Panc1 (cell line): ENCODE measurements at places on chromosomes 7 and 10.

DNA sequence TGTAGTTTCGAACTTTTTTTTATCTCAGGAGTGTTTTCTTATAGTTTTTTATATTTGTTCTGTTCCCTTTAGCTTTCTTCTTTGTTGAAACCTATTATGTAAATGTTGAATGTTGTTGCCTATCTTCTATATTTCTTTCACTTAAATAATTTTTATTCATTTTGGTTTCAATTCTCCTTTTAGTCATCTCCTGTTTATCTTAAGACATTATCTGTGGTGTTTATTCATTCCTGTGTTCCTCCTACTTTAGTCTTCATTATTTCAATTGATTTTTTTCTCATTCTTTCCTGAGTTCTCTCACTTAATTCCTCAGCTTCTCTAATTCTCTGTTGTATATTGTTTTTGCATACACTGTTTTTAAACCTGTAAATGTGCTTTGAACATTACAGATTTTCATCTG is 64.1 kb downstream of the XPNPEP1 start:
- H3K27ac ChIP-seq = no peak overlapping the region
- no peaks in the 10 kb centered on the region for H3K4me1 ChIP-seq
- H3K27me3 ChIP-seq = no peaks in the 10 kb centered on the region
- no peaks in the 10 kb centered on the region for H3K36me3 ChIP-seq

DNA sequence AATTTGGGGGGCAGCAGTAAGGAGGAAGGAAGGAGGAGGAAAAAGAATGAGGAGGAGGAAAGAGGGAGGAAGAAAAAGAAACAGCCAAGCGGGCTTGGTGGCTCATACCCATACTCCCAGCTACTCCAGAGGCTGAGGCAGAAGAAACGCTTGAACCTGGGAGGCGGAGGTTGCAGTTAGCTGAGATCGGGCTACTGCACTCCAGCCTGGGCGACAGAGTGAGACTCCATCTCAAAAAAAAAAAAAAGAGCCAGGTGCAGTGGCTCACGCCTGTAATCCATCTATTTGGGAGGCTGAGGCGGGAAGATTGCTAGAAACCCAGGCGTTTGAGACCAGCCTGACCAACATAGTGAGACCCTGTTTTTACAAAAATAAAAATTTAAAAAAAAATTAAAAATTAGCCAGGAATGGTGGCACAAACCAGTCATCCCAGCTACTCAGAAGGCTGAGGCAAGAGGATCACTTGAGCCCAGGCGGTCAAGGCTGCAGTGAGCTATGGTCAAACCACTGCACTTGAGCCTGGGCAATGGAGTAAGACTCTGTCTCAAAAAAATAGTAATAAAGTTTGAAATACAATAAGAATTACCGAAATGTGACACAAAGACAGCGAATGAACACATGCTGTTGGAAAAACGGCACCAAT is 14.1 kb upstream of the CRCP start:
- peak overlapping the region; percentile 48 for H3K4me3 ChIP-seq
- H3K27ac ChIP-seq = peak overlapping the region; percentile 98
- H3K4me1 ChIP-seq = no peaks in the 10 kb centered on the region; the same call in 1 of the 2 replicates
- DNase-seq = no peak

GRCh38 chr10:111578076-111578475 is 501.2 kb downstream of the ADRA2A start:
- H3K27ac ChIP-seq = no peak overlapping the region
- no peaks in the 10 kb centered on the region for H3K4me1 ChIP-seq
- H3K36me3 ChIP-seq = no peaks in the 10 kb centered on the region
- no peaks in the 10 kb centered on the region for H3K27me3 ChIP-seq
- no peak overlapping the region for H3K4me3 ChIP-seq

DNA sequence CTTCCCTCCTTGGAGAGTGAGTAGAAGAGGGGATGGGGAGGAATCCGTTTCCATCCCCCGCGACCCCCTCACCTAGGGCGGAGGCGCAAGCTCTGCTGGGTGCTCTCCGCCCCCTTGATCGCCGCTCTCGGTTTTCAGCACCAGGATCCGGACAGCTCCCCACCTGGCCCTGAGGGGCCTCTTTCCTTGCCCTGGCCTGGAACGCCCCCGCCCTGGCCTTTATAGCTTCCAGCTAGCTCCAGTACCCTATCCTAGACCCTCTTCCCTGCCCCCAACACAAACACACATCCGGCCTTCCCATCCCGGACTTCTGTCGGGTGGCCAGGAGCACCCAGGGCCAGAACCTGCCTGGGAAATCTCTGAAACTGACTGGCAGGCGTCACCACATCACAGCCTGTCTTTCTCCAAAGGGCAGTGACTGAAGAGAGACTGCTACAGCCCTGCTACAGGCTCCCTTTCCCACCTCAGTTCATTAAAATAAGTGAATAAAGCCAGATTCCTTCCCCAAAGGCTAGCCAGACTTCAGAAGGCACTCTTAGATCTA is 72.3 kb upstream of the LEP start:
- H3K27ac ChIP-seq = no peak overlapping the region
- H3K27me3 ChIP-seq = peaks cover 12% of the 10 kb centered on the region; the same call in 1 of the 2 replicates
- DNase-seq = no peak
- 0 out of 2 replicates have a peak, but pooled peaks cover 2% of the 10 kb centered on the region for H3K4me1 ChIP-seq

- no peak overlapping the region for H3K4me3 ChIP-seq
- H3K4me1 ChIP-seq = no peaks in the 10 kb centered on the region
- no peaks in the 10 kb centered on the region for H3K27me3 ChIP-seq
- peaks cover 3% of the 10 kb centered on the region; the same call in 1 of the 2 replicates for H3K36me3 ChIP-seq
Measured at GRCh38 chr10:126977216-126977615, 72.0 kb downstream of the DOCK1 start.

GRCh38 chr7:151927011-151927410 is 29.2 kb upstream of the GALNTL5 start:
- no peaks in the 10 kb centered on the region for H3K36me3 ChIP-seq
- no peak overlapping the region for H3K4me3 ChIP-seq

DNA sequence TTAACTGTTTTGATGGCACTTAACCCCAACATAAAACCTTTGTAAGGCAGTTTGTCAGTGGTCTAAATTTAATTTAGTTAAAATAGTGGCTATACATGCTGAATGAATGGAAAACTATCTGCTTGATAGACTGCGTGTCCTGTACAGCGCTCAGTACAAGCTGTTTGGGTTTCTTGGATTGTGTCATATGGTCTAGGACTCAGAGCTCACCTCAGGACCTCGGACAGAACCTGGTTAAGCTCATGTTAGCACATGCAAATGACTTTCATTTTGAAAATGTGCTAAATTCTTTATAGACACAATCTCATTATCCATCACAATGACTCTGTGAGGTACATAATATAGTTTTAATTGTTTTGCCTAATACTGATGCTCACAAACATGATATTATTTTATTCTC is 55.7 kb upstream of the RELN start:
- H3K4me1 ChIP-seq = no peaks in the 10 kb centered on the region
- no peak overlapping the region for H3K4me3 ChIP-seq
- no peak for DNase-seq

- H3K4me3 ChIP-seq = no peak overlapping the region
- no peaks in the 10 kb centered on the region for H3K4me1 ChIP-seq
- peaks cover 7% of the 10 kb centered on the region; the same call in 1 of the 2 replicates for H3K27me3 ChIP-seq
- no peak for DNase-seq
- H3K27ac ChIP-seq = no peak overlapping the region
Measured at GRCh38 chr10:113415246-113415645, 137.6 kb upstream of the HABP2 start.

GRCh38 chr7:106421181-106421762 is 136.5 kb upstream of the NAMPT start:
- no peaks in the 10 kb centered on the region for H3K27me3 ChIP-seq
- H3K27ac ChIP-seq = no peak overlapping the region
- 0 out of 2 replicates have a peak, but pooled peaks cover 4% of the 10 kb centered on the region for H3K4me1 ChIP-seq
- H3K36me3 ChIP-seq = no peaks in the 10 kb centered on the region
- H3K4me3 ChIP-seq = no peak overlapping the region

- DNase-seq = no peak
- H3K36me3 ChIP-seq = no peaks in the 10 kb centered on the region
- H3K27ac ChIP-seq = no peak overlapping the region
- H3K4me3 ChIP-seq = no peak overlapping the region
- no peaks in the 10 kb centered on the region for H3K4me1 ChIP-seq
Measured at GRCh38 chr7:121433775-121434174, 37.7 kb upstream of the FAM3C start.

DNA sequence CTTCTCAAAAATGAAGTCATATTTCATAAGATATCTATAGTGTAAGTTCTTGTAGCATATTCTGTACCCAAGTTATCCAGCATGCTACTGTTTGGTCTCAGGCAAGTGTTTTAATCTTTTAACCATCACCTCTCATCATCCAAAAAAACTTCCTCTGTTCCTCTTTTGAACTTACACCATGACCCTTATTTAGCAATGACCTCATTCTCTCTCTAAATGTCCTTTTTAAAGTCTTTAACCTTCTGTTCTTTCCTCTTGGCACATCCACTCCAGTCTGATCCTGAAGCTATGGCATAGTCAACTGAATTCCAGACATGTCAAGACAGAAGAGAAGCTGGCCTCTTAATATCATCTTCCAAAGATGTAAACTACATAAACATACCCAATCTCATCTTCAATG is 26.2 kb downstream of the PPP3CB start:
- no peaks in the 10 kb centered on the region for H3K27me3 ChIP-seq
- no peak for DNase-seq
- no peak overlapping the region for H3K4me3 ChIP-seq
- no peaks in the 10 kb centered on the region for H3K4me1 ChIP-seq

DNA sequence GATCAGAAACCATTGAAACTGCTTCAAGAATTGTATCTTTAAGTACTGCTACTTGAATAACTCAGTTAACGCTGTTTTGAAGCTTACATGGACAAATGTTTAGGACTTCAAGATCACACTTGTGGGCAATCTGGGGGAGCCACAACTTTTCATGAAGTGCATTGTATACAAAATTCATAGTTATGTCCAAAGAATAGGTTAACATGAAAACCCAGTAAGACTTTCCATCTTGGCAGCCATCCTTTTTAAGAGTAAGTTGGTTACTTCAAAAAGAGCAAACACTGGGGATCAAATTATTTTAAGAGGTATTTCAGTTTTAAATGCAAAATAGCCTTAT is 14.7 kb downstream of the HNRNPA2B1 start:
- H3K4me3 ChIP-seq = no peak overlapping the region
- DNase-seq = no peak
- no peaks in the 10 kb centered on the region for H3K27me3 ChIP-seq
- H3K4me1 ChIP-seq = peaks cover 78% of the 10 kb centered on the region
- H3K27ac ChIP-seq = no peak overlapping the region; the same call in 1 of the 2 replicates

- no peaks in the 10 kb centered on the region for H3K27me3 ChIP-seq
- H3K27ac ChIP-seq = no peak overlapping the region
- no peak overlapping the region for H3K4me3 ChIP-seq
- no peaks in the 10 kb centered on the region; the same call in 1 of the 2 replicates for H3K36me3 ChIP-seq
- H3K4me1 ChIP-seq = no peaks in the 10 kb centered on the region
Measured at GRCh38 chr10:131964298-131964697, 17.4 kb downstream of the BNIP3 start.

DNA sequence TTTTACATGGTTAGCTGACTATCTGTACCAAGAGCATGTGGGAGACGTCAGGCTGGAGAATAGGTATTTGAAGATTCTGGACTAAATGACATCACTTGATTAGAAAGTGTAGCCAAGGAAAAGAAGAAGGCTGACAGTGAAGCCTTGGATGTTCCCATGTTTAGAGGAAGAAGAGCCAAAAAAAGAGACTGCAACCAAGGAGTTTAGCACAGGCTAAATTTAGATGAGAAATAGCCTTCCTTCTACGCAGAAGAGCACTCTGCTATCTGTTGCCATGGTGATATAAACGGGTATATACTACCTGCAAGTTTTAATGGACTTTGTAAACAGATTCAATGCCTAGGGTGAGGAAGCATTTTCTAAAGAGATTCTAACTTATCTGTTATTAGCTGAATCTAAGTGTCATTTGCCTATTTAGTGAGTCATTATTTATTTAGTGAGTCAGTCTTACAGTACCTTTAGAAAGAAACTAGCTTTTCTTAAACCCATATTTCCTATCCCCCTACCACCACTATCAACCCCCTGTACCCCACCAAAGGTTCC is 69.8 kb downstream of the CDK6 start:
- H3K4me3 ChIP-seq = no peak overlapping the region
- H3K36me3 ChIP-seq = peaks cover 5% of the 10 kb centered on the region
- peaks cover 53% of the 10 kb centered on the region for H3K4me1 ChIP-seq
- peak overlapping the region; percentile 74 for H3K27ac ChIP-seq
- no peak for DNase-seq
- no peaks in the 10 kb centered on the region for H3K27me3 ChIP-seq

DNA sequence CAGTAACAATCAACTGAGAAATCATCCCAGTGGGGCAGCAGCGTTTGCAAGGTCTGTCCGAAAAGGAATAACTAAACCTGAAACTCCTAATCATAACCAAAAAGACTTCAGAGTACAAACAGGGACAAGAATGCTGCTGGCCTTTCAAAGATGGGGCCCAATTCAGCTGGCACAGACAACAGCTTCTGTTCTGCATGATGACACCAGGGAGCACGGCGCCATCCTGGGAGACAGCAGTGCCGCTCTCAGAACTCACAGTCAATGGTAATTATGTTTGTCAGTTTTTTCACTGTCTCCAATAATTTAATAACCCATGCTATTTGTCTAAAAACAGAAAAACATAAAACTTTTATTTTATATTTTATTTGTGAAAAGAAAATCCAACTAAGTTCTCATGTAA is 90.0 kb downstream of the LARP4B start:
- H3K36me3 ChIP-seq = peaks cover 12% of the 10 kb centered on the region
- no peak overlapping the region for H3K4me3 ChIP-seq
- H3K27me3 ChIP-seq = no peaks in the 10 kb centered on the region
- no peak overlapping the region for H3K27ac ChIP-seq
- no peak for DNase-seq

GRCh38 chr10:20863008-20863407 is 34.1 kb downstream of the NEBL start:
- no peaks in the 10 kb centered on the region for H3K27me3 ChIP-seq
- H3K4me3 ChIP-seq = no peak overlapping the region
- no peaks in the 10 kb centered on the region for H3K36me3 ChIP-seq
- no peak overlapping the region for H3K27ac ChIP-seq

DNA sequence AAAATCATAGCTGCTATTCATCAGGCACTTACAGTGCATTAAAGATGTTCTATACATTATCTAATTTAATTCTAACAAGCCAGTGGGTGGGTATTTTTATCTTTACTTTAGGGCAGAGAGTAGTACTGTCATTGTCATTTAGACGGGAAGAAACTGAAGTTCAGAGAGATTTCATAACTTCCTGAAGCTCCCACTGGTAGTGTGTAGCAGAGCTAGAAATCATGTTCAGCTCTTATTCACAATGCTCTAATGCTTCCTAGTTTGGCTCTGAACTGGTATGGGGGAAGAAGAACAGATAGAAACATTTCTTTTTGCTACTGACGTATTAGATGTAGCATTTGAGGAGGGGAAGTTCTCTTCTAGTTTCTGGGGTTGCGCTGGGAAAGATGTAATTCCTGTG is 116.7 kb downstream of the CYP26A1 start:
- DNase-seq = no peak
- H3K4me3 ChIP-seq = no peak overlapping the region
- no peaks in the 10 kb centered on the region for H3K4me1 ChIP-seq

GRCh38 chr7:26370011-26370410 is 78.3 kb downstream of the SNX10 start:
- H3K4me1 ChIP-seq = no peaks in the 10 kb centered on the region
- H3K27me3 ChIP-seq = peaks cover 1% of the 10 kb centered on the region
- H3K4me3 ChIP-seq = no peak overlapping the region
- H3K27ac ChIP-seq = no peak overlapping the region

- no peak overlapping the region for H3K4me3 ChIP-seq
- DNase-seq = no peak
- H3K27me3 ChIP-seq = no peaks in the 10 kb centered on the region
Measured at GRCh38 chr7:1966631-1967200, 266.0 kb downstream of the MAD1L1 start.

GRCh38 chr7:139631520-139632031 is 108.1 kb downstream of the CLEC2L start:
- H3K27me3 ChIP-seq = no peaks in the 10 kb centered on the region
- no peak overlapping the region for H3K4me3 ChIP-seq
- no peak for DNase-seq
- H3K27ac ChIP-seq = no peak overlapping the region
- H3K36me3 ChIP-seq = no peaks in the 10 kb centered on the region
